ENCODE measurements at places on chromosomes 13 and 19. TPM values are rescaled to one million over a fixed set of nuclear protein-coding genes. Genes with fewer than 3 reads are reported as not detected.

FAM216B gene
- not detected for total RNA-seq

ZNF585A gene
- 8.9 TPM for total RNA-seq

TMEM86B gene
- 2.8 TPM for total RNA-seq

ZNF43 gene
- 4.7 TPM for total RNA-seq

THSD8 gene
- 0.13 TPM for total RNA-seq

C1QTNF9 gene
- not detected for total RNA-seq

ZNF575 gene
- total RNA-seq: 0.36 TPM

MEF2B gene
- total RNA-seq: not detected

ZNF723 gene
- not detected for total RNA-seq

KIR2DL4 gene
- not detected for total RNA-seq

ZNF699 gene
- total RNA-seq: 9.6 TPM

ZNF473 gene
- 8.5 TPM for total RNA-seq

FLT1 gene
- total RNA-seq: 3.8 TPM

ZNF439 gene
- total RNA-seq: 7.5 TPM

OR10H1 gene
- total RNA-seq: not detected

ZNF491 gene
- 3.0 TPM for total RNA-seq

IER2 gene
- total RNA-seq: 13.2 TPM

DDX49 gene
- total RNA-seq: 49.1 TPM

PRRG2 gene
- 0.65 TPM for total RNA-seq

WTIP gene
- 53.9 TPM for total RNA-seq

ASPDH gene
- not detected for total RNA-seq

ZNF730 gene
- total RNA-seq: 0.26 TPM

MATK gene
- not detected for total RNA-seq

Measured in smooth muscle cell of the pulmonary artery (primary cell).